ENCODE measurements at places on chromosomes 7 and 10.

DNA sequence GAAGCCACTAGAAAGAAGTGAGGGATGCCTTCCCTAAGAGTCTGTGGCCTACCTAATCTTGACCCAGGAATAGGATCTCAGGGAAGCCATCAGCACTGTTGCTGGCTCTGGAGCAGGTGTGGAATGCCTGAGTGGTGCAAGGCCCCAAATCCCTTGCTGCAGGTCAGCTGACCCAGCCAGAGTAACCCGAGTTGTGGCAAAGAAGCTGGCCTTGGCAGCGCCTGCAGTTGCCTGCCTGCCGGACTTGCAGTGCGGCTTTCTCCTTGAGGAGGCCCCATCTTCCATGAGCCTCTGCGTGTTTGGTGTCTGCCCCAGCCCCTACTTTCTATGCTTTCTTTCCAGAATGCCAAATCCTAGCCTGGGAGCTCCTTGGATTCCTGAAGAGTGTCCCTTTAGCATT is 5.8 kb downstream of the KIAA1217 start:
- no peak for DNase-seq

GRCh38 chr7:29843093-29843492 is 36.8 kb downstream of the WIPF3 start:
- DNase-seq = no peak

DNA sequence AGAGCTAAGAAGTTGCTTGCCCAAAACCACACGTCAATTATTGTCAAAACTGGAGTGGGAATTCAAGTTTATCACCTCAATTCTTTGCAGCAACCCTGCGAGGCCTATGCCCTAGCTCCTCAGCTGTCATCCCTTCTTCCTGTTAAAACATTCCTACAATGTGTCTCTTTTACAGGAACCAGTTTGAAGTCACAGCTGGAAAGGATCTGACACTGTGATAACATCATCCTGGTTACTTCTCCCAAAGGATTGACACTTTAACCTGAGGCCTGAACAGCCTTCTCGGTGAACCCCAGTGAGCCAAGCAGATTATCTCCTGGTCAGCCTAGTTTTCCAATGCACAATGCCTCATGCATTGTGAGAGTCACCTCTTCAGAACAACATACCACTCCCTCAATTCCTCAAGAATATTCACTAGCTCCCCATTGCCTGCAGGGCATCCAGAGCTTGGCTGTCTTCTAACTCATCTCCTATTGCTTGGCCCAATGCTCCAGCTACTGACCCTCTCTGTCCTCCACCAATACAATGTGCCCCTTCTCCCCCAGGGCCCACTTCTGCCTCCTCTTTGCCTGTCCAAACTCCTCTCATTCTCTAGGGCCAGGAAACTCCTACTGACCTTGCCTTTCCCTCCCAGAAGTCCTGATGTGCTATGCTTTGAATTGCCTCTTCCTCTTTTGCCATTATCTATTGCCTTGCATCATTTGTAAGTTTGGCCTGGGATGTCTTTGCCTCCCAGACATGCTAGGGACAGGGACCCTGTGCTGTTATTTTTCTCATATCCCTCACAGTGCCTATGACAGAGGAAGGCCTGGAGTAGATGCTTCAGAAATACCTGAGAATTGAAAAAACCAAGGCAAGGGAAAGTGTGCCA is 10.4 kb upstream of the DLG5 start:
- DNase-seq = no peak

GRCh38 chr10:18473424-18474117 is 177.8 kb downstream of the NSUN6 start:
- no peak for DNase-seq

GRCh38 chr7:156151078-156151477 is 338.8 kb upstream of the SHH start:
- no peak for DNase-seq
